ENCODE measurements at places on chromosomes 1 and 21. TPM values are rescaled to one million over a fixed set of nuclear protein-coding genes. Genes with fewer than 3 reads are reported as not detected.

- no peak for DNase-seq
Measured at GRCh38 chr1:216670118-216670883, 52.9 kb downstream of the ESRRG start.

DNA sequence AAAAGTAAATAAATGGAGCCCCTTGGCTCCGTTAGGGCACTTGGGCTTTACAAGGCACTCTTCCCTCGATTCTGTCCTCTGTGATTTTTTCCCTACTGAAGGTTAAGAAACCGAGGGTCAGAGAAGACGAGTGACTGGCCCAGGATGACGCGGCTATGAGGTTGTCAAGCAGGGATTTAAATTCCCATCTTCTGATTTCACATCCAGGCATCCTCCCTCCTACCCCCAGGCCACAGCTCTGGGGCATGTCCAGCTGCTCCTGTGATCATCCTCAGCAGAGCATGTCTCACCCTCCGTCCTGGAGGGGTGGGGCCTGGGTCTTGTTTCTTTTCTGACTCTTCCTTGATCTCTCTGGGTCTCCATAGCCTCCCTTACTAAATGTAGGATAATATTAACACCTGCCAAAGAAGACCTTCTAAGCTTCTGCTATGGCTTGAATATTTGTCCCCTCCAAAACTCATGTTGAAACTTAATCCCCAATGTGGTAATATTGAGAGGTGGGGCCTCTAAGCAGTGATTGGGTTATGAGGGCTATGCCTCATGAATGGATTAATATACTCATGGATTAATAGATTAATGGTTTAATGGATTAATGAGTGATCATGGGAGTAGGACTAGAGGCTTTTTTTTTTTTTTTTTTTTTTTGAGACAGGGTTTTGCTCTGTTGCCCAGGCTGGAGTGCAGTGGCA is 4.6 kb downstream of the CRYBG2 start:
- DNase-seq: no peak

PLK3 gene
- total RNA-seq: 56.1 TPM

GBP6 gene
- total RNA-seq: not detected

GRCh38 chr1:213123536-213123935 is 72.5 kb downstream of the RPS6KC1 start:
- peak; percentile 72 for DNase-seq

- peak; percentile 79 for DNase-seq
Measured at GRCh38 chr1:234722904-234723720, 113.1 kb upstream of the IRF2BP2 start.

- DNase-seq: no peak
Measured at GRCh38 chr1:212966616-212967015, 16.3 kb downstream of the VASH2 start.

TAS1R3 gene
- 0.07 TPM for total RNA-seq

- no peak for DNase-seq
Measured at GRCh38 chr1:226624526-226624925, 76.0 kb downstream of the STUM start.

OR2G3 gene
- total RNA-seq: not detected

GRCh38 chr1:47280142-47280541 is 33.8 kb downstream of the STIL start:
- DNase-seq: no peak

DNA sequence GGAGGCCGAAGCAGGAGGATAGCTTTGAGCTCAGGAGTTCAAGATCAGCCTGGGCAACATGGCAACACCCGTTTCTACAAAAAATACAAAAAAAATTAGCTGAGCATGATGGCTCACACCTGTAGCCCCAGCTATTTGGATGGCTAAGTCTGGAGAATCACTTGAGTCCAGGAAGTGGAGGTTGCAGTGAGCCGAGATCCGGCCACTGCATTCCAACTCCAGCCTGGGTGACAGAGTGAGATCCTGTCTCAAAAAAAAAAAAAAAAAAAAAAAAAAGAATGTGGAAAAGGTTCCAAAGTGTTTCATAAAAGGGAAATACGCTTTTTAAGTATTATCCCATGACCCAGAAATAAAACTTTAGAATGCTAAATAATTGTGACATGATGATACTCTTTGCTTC is 8.0 kb downstream of the S1PR1 start:
- no peak for DNase-seq
